ENCODE measurements at places on chromosomes 2 and 18. TPM values are rescaled to one million over a fixed set of nuclear protein-coding genes. Genes with fewer than 3 reads are reported as not detected.
A peak's percentile ranks its signal among the peaks of the same experiment; 100 is the strongest.

The SELENOI gene
- polyA plus RNA-seq = 9.3 TPM

The MTCL1 gene
- polyA plus RNA-seq = 26.1 TPM

The LRRC30 gene
- polyA plus RNA-seq = 9.2 TPM

The CDH19 gene
- 0.92 TPM for polyA plus RNA-seq

The ARHGAP25 gene
- polyA plus RNA-seq = 3.7 TPM

The IER3IP1 gene
- 17.2 TPM for polyA plus RNA-seq

DNA sequence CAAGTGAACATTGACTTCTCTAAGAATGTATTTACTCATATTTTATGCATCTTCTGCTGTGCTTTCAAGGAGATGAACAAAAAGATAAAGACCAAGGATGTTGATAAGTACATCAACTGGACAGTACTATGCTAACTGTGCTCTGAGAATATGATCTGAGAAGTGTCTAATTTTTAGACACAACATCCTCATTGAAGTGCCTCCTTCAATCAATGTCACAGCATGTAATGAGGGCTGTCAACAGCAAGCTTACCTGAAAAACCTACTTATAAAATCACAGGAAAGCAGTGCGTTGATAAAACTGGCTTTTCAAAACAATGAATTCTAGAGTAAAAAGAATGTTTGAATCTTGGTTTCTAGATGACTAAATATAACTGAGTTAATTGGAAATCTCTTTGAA lies 452.9 kb upstream of the DSEL start:
- no peak for DNase-seq

DNA sequence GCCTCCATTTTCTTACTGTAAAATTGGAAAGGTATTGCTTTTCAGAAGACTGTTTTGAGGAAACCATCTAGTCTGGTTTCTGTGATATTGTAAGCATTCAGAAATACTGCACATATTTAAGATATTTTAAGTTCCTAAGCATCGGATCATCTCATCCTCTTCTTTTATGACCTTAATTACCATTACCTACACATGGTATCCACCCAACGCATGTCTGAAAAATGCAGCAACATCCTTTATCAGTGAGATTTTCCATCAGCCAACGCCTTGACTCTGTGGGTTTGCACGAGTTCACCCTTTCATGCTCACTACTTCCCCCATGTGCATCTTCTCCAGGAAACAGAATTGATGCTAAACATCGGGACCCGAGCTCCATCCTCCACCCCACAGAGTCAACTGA lies 84.3 kb downstream of the COL4A4 start:
- no peak for DNase-seq

DNA sequence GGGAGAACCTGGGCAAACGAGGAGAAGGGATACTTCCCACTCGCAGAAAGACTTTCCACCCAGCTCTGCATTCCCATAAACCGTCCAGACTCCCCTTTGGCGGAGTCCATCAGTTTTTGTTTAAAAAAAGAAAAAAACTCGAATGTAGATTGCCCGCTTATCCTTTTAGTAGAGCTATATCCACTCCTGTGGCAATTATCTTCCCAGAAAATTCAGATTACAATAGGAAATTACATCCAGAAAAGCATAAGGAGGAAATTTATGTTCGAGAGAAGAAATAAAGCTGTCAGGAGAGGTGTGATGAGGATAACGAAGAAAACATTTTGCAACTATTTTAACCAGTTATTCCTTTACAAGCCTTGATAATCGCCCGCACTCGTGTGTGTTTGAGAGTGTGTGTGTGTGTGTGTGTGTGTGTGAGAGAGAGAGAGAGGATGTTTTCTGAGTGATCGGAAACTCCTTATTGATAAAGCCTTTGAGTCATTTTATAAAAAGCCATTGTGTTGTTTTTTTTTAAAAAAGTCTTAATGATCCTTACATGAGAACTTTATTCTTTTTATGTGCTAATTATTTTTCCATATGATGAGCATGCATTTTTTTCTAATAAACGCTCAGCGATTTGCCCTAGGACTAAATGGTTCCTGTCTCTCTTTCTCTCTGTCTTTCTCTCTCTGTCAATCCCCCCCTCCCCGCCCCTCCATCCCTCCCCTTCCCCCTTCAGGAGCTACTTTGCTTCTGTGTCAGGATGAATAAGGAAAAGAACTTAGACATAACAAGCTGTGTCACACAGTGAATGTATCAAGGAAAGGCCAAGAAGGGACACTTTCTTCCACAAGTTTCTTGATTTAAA lies 1.1 kb upstream of the PPP3R1 start:
- DNase-seq = peak; percentile 35

DNA sequence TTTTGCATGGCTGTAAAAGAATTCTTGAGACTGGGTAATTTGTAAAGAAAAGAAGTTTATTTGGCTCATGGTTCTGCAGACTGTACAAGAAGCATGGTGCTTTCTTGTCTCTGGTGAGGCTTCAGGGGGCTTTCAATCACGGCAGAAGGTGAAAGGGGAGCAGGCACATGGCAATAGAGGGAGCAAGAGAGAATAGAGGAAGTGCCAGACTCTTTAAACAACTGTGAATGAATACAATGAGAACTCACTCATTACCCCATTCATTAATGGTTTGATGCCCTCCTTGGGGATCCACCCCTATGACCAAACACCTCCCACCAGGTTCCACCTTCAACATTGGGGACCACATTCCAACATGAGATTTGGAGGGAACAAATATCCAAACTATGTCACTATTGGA lies 463.5 kb downstream of the MTX2 start:
- no peak for DNase-seq

DNA sequence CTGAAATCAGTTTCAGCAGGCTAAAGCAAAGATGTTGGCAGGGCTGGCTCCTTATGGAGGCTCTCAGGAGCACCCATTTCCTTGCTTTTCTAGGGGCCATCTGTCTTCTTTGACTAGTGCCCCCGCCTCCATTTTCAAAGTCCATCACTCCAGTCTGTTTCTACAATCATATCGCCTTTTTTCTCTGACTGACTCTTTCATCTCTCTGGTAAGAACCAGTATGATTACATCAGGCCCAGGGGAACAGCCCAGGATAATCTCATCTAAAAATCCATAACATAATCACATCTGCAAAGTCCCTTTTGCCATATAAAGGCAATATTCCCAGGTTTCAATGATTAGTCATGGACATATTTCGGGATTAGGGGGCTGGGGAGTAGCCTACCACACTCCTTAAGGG lies 57.0 kb downstream of the CUL3 start:
- no peak for DNase-seq

DNA sequence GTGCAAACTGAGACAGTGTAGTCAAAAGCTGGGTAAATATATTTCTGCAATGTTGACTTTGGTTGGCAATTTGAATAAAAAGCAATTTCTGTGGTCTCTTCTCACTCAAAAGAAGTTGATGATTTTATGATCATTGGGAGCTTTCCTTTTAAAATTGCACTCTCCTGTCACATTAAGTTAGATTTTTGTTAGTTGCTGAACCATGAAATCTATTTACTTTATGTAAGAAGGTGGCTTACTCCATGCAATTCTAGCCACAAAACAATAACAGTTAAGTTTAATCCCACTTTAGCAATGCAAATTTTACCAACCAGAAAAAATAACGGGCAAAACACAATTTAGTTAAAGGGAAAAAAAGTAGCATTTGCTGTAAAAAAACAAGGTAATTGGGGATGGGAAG lies 48.3 kb downstream of the DLGAP1 start:
- DNase-seq = no peak

GRCh38 chr2:101893681-101894381 lies 97.9 kb upstream of the IL1R2 start:
- no peak for DNase-seq

GRCh38 chr2:179248024-179248348 lies 16.6 kb downstream of the SESTD1 start:
- DNase-seq = no peak

- no peak for DNase-seq
Observed at GRCh38 chr18:37161491-37161890, 332.6 kb downstream of the KIAA1328 start.

GRCh38 chr18:57430079-57431001 lies 4.8 kb upstream of the ONECUT2 start:
- DNase-seq = no peak

- DNase-seq = no peak
Observed at GRCh38 chr2:57049273-57049672, 865.5 kb downstream of the CCDC85A start.

GRCh38 chr2:189879716-189880081 lies 95.4 kb downstream of the PMS1 start:
- DNase-seq = no peak

DNA sequence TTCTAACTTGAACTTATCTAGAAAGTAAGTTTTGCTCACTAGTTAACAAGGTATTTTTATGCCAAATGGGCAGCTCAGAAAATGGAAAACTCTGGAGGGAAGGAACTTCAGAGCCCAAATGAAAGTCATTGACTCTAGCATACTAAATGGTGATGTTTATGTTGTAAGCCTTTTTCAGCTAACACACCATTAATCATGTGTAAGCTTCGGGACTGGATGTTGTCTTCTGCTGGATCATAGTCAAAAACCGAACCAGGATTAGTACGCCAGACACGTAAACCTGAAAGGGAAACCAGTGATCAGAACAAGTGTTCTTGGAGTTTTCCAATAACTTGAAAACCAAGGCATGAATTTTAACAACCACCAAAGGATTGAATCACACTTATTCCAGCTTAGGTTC lies 81.8 kb downstream of the RIF1 start:
- DNase-seq = no peak
